ENCODE measurements at places on chromosomes 4 and X. TPM values are rescaled to one million over a fixed set of nuclear protein-coding genes. Genes with fewer than 3 reads are reported as not detected.

The PPP1R3F gene
- 1.5 TPM for total RNA-seq

DNA sequence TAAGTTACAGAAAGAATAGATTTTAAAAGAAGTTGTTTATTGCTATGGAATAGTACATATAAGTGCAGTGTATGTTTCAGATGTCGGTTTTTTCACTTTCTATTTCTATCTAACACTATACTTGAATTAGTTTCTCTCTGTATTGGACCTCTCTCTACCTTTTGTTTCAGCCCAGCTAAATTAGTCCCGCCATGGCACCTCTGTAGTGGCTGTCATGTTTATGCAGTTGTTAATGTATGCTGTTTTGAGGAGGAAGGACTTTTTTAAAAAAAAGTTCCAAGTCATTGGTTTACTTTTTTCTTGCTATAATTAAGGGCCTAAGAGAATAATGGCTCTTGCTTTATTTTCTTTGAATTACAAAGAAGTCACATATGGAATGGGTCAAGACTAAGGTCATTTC, 118.1 kb downstream of the AKAP4 start:
- DNase-seq: no peak

- DNase-seq: no peak
Observed at GRCh38 chr4:9867751-9868425, 86.5 kb downstream of the DRD5 start.

DNA sequence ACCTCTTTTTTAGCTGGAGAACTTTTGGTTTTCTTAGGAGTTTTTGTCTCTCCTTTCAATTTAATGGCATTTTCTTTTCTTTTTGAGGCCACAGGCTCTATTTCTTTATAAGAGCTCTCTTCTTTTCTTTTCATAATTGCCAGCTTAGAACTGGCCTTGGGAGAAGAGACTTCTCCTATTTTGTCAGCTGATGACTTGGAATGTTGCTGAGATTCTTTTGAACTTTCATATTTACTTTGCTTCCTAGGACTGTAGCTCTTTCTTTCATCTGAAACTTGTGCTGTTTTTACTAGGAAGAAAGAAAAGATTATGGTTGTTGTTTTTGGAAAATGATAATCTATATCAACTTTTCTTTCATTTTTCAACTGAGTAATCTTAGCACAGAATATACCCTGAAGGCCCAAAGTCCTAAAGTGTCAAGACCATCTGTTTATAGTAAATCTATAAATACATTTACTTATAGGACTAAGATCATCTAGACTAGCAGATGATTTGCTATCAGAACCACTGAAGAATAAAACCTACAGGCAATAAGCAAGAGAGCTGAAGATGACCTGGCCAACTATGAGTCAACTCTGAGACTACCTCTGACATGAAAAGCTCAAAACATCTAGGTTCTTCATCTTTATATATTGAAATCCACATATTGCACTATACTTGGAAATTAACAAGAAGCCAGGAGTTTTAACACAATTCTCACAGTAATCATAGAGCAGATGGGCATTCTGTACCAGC, 45.6 kb downstream of the RFC1 start:
- no peak for DNase-seq

- no peak for DNase-seq
Observed at GRCh38 chrX:1322393-1322792, 14.2 kb upstream of the IL3RA start.

GRCh38 chrX:49976682-49977197, 54.3 kb downstream of the CLCN5 start:
- DNase-seq: no peak

DNA sequence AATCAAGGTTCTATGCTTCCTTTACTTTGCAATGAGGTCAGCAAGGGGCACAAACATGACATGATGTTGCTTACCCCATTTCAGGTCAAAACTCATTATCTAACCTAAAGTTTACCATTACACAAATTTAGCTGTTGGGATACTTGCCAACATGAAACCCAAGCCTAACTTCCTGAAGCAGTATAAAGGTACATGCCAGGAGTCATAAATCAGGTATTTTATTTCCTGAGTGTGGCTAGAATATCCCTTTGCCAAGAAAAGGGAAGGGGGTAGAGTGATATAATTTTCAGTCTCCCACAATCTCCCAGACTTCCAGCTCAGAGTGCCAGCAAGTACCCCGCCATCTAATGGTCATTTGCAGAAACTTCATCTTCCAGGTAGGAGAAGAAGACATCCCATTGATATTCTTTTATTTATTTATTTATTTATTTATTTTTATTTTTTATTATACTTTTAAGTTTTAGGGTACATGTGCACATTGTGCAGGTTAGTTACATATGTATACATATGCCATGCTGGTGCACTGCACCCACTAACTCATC, 136.6 kb downstream of the NEXMIF start:
- DNase-seq: no peak

DNA sequence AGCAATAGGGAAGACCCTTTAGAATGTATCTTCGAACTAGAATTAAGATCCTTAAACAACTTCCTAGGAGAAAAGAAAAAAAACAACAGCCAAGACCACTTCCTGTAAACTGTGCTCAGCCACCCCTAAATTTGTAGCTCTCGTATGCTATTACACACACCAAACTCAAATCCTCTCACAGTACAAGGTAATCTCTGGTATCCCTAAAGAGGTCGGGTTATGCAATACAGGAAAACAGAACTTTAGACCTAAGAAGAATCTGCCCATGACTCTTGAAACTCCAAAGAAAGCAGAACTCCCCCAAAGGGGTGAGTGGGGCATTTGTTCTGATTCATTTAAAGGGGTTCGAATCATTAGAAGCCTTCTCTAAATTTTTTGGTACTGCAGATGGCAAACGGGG, 170.9 kb upstream of the CASK start:
- no peak for DNase-seq
